ENCODE measurements at places on chromosomes 12 and 14.

GRCh38 chr12:24743941-24744793 is 204.7 kb downstream of the BCAT1 start:
- no peak for DNase-seq

GRCh38 chr12:46517579-46517962 is 145.0 kb upstream of the SLC38A2 start:
- DNase-seq = no peak

GRCh38 chr12:81797100-81797499 is 38.0 kb upstream of the PPFIA2 start:
- peak; percentile 3 for DNase-seq

- peak; percentile 9 for DNase-seq
Observed at GRCh38 chr12:26524862-26525465, 308.0 kb downstream of the ITPR2 start.

GRCh38 chr12:106048016-106048415 is 90.7 kb downstream of the NUAK1 start:
- DNase-seq = no peak

DNA sequence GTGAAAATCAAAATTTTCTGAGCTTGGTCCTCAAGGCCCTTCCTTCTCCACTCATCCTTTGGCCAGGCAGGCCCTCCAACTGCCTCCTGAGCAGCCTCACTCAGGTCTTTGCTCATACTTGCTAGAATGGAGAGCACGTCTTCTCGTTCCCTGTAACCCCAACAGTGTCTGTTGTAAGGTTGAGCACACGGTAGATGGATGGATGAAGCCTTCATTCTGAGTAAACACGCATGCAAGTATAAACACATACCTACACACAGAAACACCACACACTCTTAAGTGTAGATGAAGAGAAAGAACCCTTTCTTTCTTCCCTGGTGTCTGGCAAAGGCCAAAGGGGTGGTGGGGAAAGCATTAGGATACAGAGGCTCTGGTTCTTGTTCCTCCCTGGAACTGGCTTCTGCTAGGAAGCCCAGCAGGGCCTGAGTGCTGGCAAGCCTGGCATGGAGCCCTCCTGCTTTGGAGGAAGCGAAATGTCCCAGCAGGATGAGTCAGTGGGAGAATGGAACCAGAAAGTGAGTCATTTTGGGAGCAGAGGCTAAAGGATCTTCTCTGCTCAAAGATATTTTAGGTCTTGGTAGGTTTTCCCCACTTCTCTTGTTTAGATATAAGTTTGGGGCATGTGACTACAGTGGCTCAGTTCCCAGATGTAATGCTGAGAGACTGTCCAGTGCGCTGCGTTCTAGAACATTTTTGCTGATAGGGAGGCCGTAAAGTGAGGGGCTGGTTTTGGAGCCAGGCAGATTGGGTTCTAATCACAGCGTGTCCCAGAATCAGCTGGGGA is 127.4 kb downstream of the CACNA1C start:
- peak; percentile 94 for DNase-seq

- no peak for DNase-seq
Observed at GRCh38 chr14:83320837-83321236, 1787.2 kb upstream of the SEL1L start.

- no peak for DNase-seq
Observed at GRCh38 chr14:93183596-93184317, 940 bp downstream of the MOAP1 start.

DNA sequence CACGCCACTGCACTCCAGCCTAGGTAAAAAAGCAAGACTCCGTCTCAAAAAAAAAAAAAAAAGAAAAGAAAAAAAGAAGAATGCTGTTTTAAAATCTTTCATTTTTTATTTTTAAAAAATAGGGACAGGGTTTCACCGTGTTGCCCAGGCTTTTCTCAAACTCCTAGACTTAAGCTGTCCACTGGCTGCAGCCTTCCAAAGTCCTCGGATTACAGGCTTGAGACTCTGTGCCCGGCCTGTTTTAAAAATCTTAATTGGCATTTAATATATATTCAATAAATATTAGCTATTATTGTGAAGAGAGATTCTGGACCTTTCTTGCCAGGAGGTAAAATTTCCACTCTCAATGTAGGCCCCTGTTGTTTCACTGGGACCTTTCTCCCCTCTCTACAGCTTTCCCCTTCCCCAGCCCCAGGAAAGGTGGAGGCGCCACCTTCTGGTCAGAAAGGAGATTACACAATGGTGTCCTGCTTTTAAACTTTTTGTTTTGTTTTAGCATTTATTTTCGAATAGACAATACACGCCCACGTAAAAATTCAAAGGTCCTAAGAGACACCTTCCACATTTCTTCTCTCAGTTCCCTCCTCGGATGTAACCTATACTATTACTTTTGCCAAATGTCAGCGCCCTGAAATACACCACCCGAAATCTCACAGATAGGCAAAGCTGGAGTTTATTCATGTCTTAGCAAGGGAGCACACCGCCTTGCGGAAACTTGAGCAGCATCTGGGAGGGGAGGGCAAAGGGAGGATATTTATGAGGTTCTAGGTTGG is 23.8 kb upstream of the PHC1 start:
- peak; percentile 47 for DNase-seq

All from fibroblast of skin of right quadriceps (primary cell).